ENCODE measurements at places on chromosomes 4 and X.

DNA sequence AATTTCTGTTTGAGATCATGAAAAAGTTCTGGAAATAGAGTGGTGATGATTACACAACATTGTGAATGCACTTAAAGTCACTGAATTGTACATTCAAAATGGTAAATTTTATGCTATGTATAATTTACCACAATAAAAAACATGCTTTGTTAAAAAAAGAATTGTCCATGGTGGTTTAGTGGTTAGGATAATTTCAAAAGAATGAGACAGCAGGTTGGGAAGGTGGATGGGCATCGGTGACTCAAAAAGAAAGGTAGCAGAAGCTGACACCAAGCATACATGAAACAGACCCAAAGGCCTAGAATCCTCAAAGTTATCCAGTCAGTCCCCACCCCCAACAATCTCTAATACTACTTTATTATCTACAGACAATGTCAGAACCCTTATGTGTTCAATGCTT lies 91.1 kb downstream of the MSN start:
- no peak for DNase-seq

DNA sequence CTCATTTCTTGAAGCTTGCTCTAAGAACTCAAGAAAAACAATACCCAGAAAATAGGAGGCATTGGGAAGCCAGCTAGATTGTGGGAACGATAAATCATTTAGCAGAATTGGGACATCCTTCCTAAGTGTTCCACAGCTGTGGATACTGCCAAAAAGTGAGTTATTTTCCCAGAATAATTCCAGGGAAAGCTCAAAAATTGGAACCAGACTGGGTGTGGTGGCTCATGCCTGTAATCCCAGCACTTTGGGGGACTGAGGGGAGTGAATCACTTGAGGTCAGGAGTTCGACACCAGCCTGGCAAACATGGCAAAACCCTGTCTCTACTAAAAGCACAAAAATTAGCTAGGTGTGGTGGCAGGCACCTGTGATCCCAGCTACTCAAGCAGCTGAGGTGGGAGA lies 68.2 kb upstream of the GK2 start:
- DNase-seq = no peak

- no peak for DNase-seq
Observed at GRCh38 chr4:24979554-24979953, 51.2 kb downstream of the LGI2 start.

DNA sequence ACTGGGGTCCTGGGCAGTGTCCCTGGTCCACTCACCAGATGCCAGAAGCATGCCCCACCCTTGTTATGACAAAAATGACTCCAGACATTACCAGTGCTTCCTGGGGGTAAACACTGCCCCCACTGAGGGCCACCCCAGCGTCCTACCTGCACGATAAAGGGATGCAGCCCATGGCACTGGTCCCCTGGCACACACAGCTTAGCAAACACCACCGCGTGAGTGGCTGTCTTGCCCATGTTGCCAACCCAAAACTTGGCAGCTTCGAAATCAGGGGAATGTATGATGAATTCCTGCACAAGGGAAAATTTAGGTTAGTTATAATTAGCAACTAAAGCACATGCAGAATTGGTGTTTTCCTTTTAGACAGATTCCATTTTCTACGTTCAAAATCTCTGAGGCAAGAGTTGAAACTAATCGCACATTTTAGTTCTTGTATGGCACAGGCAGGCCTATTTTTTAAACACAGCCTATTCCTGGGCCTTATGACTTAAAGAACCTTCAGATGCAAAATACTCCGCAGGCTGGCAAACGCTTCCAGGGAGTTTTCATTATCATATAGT lies 30.4 kb downstream of the ACOX3 start:
- no peak for DNase-seq

- DNase-seq = no peak
Observed at GRCh38 chrX:131227608-131228007, 61.5 kb downstream of the IGSF1 start.

- no peak for DNase-seq
Observed at GRCh38 chr4:48854395-48854683, 23.5 kb downstream of the OCIAD1 start.

GRCh38 chrX:7240929-7241328 lies 93.0 kb upstream of the PUDP start:
- no peak for DNase-seq

GRCh38 chr4:54695788-54696187 lies 38.0 kb downstream of the KIT start:
- no peak for DNase-seq

DNA sequence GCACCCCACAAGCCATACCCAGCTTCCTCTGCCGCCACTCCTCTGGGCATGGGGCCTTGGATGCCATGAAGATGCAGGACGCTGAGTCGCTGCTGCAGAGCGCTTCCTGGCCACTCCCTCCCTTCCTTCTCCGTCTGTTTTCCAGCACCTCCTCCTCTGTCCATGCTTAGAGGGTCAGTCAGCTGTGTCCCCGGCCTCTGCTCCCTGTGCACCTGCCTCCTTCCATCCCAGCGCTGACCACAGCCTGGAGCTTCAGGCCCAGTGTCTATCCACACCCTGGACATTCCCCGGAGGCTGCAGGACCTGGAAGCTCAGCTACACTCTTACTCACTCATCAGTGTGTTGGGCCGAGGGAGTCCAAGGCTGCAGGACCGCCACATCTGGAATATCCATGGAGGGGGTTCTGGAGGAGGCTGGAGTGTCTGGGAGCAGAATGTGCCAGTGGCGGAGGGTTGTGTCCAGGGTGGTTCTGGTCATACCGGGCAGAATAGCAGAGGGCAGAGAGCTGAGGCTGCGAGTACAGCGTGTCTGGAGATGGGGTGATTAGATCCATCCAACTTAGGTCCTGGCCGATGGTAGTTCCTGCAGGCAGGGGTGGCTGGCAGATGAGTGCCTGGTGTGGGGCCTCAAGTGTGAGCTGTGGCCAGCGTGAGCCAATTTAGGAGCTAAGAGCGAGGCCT lies 58.6 kb upstream of the ADRA2C start:
- DNase-seq = no peak
